ENCODE measurements at places on chromosomes 11 and 22. TPM values are rescaled to one million over a fixed set of nuclear protein-coding genes. Genes with fewer than 3 reads are reported as not detected.

Gene INSC
- not detected for total RNA-seq

DNA sequence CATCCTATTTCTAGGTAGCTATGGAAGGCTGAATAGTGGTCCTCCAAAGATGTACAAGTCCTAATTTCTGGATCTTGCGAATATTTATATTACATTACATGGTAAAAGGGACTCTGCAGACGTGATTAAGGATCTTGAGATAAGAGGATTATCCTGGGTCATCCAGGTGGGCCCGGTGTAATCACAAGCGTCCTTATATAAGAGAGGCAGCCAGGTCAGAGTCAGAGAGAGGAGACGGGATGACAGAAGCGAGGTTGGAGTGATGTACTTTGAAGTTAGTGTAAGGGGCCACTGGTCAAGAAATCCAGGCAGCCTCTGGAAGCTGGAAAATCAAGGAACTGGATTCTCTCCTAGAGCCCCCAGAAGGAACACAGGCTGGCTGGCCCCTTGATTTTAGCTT, 70.1 kb upstream of the MYOD1 start:
- DNase-seq: no peak

Gene ADAMTS15
- total RNA-seq: 9.0 TPM

DNA sequence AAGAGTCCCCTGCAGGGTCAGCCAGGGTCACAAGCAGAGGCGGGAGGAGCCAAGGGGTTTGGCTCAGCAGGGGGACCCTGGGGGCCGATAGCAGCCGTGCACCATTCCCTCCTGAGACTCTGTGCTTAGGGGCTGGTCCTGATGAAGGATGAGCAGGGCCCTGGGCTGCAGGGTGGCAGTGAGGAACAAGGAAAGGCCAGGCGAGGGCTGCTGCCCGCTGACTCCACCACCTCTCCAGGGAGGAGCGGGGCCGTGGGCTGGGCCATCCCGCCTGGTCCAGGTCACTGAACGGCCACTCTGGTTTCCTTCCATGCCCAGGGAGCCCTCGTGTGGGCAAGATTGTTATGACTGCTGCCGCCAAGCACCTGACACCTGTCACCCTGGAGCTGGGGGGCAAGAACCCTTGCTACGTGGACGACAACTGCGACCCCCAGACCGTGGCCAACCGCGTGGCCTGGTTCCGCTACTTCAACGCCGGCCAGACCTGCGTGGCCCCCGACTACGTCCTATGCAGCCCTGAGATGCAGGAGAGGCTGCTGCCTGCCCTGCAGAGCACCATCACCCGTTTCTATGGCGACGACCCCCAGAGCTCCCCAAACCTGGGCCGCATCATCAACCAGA, 9.2 kb upstream of the NDUFS8 start:
- no peak for DNase-seq

GRCh38 chr22:50091092-50091768, 1.4 kb downstream of the MOV10L1 start:
- DNase-seq: no peak

Gene OR6T1
- total RNA-seq: not detected

DNA sequence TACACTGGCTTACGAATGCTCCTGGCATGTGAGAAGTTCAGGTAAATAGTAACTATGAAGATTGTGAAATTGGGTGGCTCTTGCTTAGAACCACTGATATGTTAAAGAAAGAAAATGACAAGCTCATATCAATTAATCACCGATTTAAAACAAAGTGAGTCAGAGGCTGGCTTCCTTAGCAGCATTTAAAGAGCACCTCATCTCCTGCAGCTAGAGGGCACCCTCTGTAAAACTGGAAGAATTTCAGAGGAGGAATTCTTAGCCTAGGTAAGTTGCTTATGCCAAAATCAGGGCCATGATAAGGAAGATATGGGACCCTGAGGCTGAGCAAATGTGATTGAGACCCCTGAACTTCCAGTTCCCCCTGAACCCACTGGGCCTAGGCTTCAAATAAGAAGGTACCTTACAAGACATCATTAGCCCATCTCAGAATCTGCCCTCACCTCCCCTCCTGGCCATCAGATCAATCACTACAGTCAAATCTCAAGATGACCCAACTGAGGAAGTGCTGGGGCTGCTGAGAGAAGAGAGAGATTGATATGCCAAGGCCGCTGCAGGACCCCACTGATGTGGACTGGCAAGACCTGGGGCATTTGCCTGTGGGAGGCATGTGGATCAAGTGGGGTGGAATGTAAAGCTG, 8.6 kb upstream of the CD3E start:
- peak; percentile 25 for DNase-seq

- peak; percentile 33 for DNase-seq
Measured at GRCh38 chr11:44883277-44883676, 67.4 kb downstream of the TP53I11 start.

Gene OR4C12
- total RNA-seq: not detected

Gene SCGB2A2
- not detected for total RNA-seq

Gene TRPC6
- total RNA-seq: not detected

Gene CD3D
- total RNA-seq: 0.51 TPM

Gene PTDSS2
- total RNA-seq: 24.4 TPM

- DNase-seq: peak; percentile 31
Measured at GRCh38 chr11:61588728-61589191, 7.9 kb upstream of the SYT7 start.

Gene SMIM38
- total RNA-seq: not detected

- no peak for DNase-seq
Measured at GRCh38 chr11:10597877-10598351, 29.4 kb upstream of the LYVE1 start.

Gene IGF2
- 0.45 TPM for total RNA-seq

- DNase-seq: no peak
Measured at GRCh38 chr11:83464160-83464944, 178.2 kb upstream of the CCDC90B start.

Gene CRYBB2
- total RNA-seq: not detected

- DNase-seq: peak; percentile 42
Measured at GRCh38 chr11:2194877-2195755, 23.5 kb upstream of the TH start.

Measured in Daoy (cell line).